ENCODE measurements at places on chromosomes 3 and 15.

GRCh38 chr3:51813539-51813938 lies 34.5 kb upstream of the IQCF6 start:
- no peak for DNase-seq

GRCh38 chr15:91867581-91868026 lies 14.1 kb downstream of the SLCO3A1 start:
- DNase-seq, result peak; percentile 46

DNA sequence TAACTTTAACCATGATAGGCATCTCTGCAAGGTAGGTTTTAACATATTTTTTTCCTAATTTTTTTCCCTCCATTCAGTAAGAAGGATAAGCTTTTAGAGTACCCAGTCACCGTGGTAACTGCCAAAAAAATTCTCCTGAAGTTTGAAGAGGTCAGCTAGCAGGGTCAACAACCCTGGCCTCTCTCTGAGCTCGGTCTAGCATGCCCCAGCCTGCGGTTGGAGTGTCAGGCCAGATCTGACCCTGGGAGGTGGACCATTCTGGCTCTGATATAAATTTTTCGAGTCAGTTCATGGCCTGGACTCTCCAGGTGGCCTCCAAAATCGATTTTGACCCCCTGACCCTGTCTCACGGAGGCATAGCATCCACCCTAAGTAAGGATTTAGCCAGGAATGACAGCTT lies 29.7 kb downstream of the SOX2 start:
- DNase-seq, result no peak

DNA sequence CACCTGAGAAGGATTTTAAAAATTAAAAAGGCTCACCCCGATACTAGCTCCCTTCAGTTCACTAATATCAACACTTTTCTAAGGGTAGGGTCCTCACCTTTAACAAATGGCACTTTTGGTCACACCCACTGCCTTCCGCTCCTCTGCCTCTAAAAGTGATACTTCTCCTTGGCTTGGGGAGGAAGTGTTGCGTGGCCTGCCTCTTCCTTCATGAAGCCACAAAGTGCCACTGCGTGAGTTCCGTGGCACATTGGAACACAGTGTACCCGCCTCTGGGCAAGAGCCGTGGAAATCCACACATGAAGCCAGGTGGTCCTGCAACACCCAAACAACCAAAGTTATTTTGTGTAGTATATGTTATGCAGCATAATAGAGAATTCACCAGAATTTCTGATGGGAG lies 3.9 kb downstream of the B4GALT4 start:
- no peak for DNase-seq

DNA sequence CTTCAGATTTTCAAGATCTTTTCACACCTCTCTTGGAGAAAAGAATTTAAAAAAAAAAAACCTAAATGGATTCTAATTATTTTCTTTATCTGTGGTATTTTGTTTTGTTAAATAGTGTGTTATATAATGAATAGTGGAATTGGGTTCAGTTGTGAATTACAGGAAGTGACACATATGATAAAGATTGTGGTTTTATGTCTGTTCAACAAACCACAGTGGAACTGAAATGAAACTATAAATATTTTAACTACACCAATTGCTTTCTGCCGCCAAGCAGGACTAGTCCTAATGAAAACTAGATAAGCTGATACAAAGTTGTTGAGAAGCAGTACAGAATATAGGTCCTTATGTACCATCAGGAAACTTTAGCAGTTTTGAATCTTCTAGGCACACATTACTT lies 121.6 kb downstream of the UBE2E2 start:
- no peak for DNase-seq

GRCh38 chr15:96261575-96262034 lies 68.9 kb upstream of the NR2F2 start:
- no peak for DNase-seq

DNA sequence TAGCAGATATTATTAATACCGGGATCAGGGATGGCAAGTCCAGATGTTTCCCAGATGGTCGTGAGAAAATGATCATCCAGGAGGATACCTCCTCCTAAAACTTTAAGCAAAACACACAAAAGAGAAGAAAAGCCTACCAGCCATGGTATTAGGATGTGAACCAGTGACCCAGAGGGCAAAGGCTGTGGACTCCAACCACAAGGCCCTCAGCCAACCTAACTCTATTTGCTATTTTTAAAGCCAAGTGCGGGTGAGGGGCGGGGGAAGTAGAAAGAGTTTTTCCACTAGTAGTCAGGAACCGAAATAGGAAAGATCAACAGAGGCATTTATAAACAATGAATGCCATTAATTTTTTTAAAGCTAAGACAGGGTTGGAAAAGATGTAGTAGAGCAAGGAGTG lies 77.4 kb downstream of the STAC start:
- no peak for DNase-seq

GRCh38 chr3:104941785-104942184 lies 424.9 kb upstream of the ALCAM start:
- no peak for DNase-seq

- DNase-seq, result no peak
These were observed 1.8 kb downstream of the LIMD1 start for GRCh38 chr3:45596290-45596791.

- no peak for DNase-seq
These were observed 33.1 kb downstream of the QTRT2 start for GRCh38 chr3:114089675-114090074.

- DNase-seq, result no peak
These were observed 84.1 kb downstream of the LRIG1 start for GRCh38 chr3:66416556-66417304.

DNA sequence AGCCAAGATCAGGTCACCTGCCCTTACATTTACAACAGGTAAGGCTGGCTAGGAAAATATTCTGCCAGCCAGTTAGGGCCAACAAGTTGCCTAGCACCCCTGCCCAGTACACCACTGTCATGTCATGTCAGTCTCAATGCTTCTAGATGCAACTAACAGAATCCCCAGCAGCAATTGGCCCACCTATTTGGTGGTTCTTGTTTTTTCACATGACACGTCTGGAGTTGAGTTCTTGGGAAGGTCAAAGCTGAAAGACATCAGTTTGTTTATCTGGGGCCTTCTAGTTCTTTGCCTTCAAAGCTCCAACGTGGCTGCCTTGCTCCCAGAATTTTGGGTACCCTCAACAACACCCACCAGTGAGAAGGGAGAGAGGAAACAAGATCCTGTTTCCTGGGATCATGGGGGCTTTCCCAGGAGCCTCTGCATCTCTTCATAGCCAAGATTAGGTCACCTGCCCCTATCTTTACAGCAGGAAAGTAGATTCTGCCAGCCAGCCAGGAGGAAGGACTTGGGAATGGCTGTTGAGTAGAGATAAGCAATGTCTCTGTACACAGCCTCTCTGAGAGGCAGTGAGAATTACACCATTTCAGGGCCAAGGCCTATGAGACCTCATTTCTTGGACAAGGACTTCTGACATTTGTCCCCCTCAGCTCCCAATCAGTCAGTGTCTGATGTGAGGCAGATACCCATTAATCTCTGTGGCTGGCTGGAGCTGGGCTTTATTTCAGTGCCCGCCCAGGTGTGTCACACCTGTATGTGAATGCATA lies 8.6 kb downstream of the GPX1 start:
- DNase-seq, result no peak

GRCh38 chr3:194852831-194853508 lies 167.3 kb downstream of the FAM43A start:
- DNase-seq, result no peak
